ENCODE measurements at places on chromosomes 7 and 10.

GRCh38 chr10:126006906-126007305 is 110.5 kb downstream of the FANK1 start:
- DNase-seq: no peak

DNA sequence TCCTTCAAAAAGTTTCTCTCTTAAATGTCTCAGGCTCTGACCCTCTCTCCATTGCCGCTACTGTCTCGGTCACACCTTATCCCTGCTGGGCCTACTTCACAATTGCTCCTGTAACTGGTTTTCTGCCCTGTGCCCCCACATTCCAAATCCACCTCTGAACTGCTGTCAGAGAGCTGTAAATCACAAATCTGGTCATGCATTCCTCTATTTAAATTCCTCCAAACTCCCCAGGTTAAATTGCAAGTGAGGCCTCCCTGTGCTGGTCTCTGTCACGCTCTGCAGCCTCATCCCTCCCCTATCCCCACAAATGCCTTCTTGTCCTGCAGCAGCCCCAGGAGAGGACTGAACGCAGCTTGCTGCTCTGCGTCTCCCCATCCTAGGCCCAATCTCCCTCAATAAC is 40.4 kb upstream of the CDCA7L start:
- no peak for DNase-seq

- DNase-seq: no peak
Observed at GRCh38 chr7:676246-676971, 50.1 kb upstream of the DNAAF5 start.

GRCh38 chr7:116224492-116225098 is 14.3 kb downstream of the TES start:
- DNase-seq: no peak

- peak; percentile 45 for DNase-seq
Observed at GRCh38 chr10:124225467-124226270, 132.3 kb upstream of the CHST15 start.

DNA sequence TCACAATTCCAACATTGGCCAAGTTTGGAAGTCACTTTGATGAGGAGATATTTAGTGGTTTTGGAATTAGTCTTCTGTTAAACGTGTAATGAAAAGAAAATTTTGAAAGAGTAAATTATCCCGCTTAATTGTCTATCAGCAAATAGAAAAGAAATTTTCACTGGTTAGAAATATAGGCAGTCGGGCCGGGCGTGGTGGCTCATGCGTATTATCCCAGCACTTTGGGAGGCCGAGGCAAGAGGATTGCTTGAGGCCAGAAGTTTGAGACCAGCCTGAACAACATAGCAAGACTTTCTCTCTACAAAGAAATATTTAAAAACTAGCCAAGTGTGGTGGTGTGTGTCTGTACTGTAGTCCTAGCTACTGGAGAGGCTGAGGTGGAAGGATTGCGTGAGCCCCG is 13.4 kb downstream of the CNTNAP2 start:
- DNase-seq: no peak

DNA sequence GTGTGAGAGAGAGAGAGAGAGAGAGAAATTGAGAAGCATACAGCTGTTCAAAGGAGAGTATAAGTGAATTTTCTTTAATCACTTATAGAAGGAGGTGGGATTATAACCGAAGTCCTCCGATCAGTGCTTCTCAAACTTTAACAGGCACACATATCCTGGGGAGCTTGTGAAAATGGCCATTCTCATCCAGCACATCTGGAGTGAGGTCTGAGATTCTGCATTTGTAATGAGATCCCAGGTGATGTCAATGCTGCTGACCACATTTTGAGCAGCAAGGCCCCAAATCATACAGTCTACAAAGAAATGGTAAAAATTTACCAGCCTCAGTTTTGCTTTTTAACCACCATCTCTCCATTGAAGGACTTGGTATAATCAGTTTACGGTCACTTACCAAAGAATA is 219.0 kb downstream of the PTEN start:
- no peak for DNase-seq

DNA sequence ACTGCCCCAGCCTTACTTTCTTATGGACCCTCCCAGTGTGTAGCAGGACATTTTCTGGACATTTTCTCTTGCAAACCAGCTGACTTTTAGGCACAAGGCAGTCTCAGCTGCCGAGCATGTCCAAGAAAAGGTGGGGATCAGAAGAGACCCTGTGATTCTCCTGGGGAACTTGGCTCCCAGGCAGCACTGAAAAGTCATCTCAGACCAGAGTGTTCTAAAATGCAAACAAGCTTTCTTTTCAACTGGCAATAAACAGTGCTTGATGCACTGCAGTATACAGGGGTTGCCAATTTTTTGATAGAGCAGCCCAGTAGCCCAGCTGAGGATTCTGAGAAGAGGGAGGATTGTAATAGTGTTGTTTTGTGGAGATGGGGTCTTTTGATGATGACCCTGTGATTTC is 168.0 kb upstream of the PHYHIPL start:
- no peak for DNase-seq

DNA sequence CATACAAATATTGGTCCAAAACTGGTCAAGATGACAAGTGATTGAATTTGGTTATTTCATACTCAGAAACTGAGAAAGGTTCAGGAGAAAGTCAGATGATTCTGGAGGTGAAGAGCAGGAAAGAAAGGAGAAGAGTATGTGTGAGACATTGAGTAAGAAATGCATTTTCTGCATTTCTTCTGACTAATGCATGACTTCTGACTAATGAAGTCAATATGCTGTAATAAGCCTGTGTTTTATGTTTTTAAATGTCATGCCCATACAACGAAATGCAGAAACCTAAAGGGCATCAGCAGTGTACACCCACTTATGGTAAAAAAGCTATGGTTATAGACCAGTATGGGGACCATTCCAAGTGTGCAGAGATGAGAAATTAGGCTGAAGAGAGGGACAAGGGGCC is 1227.8 kb upstream of the SORCS1 start:
- DNase-seq: no peak

- DNase-seq: no peak
Observed at GRCh38 chr10:72276421-72277339, 3.0 kb downstream of the DDIT4 start.

DNA sequence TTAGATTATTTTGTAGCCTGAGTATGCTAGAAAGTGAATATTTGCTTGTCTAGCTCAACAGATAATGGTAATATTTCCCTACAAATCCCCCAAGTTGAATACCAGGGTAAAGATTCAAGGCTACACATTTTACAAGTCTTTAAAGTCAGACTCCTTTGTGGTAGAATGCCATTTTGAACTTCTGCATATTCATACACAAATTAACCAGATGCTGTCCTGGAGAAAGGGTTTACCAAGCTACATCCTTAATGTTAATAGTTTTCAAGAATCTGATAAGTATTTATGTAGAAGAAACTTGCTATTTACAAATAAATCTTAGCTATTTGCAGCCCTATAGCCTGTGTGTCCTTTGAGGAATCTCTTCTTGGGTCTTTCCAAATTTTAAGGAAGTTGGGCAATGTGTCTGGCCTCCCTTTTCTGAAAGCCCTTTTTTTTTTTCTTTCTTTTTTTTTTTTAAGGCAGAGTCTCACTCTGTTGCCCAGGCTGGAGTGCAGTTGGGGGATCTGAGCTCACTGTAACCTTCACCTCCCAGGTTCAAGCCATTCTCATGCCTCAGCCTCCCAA is 82.6 kb downstream of the CPEB3 start:
- no peak for DNase-seq

DNA sequence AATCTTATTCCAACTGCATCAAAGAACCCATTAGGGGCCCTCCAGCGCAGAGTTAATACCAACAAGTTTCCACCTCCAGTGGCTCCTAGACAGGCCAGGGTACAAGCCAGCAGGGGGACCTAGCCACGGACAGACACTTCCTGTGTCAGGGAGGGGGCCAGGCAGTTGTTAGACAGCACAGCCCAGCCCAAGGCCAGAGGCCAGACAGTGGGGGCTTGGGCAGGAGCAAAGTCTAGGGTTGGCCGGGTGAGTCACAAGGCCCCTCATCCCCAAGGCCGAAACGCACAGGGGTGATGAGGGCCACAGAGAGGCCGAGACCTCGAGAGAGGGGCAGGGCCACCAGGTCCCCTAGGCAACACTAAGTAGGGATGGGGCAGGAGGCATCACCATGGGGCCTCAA is 19.3 kb upstream of the OPTN start:
- DNase-seq: no peak

- DNase-seq: no peak
Observed at GRCh38 chr10:11014671-11015445, 2.8 kb upstream of the CELF2 start.

DNA sequence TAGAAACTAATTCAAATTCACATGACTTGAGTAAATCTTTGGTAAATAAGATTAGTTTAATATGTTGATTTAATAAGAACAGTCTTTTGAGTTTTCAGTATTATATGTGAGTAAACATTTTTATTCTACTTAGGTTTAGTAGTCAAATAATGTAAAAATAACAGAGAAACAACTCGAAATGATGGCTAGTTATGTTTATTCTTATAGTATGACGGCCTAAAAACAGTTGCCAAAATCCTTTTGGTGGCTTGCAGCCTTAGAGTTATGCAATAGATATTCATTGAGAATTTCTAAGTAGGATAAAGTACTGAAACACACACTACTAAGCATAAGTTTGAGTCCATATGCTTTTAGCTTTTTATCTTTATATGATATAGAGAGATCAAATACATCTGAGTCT is 184.8 kb downstream of the GNAI1 start:
- DNase-seq: no peak

DNA sequence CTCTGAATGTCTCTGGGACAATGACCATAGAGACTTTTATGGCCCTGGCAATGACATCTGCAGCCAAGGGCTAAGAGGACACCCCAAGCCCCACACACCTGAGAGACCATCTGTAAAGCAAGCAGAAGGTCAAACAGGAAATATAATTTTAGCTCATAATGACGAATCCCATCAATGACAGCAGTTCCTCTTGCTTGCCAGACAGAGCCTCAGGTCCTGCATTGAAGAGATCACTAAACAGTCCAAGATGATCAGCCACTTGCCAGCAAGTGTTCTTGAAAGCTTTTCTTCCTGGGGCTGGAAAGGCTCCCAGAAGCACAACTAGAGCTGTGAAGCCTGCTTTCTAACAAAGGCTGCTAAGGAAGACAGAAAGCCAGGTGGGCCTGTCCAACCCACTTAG is 993.7 kb upstream of the AUTS2 start:
- DNase-seq: no peak
